ENCODE measurements at places on chromosomes 16 and 17. TPM values are rescaled to one million over a fixed set of nuclear protein-coding genes. Genes with fewer than 3 reads are reported as not detected.

The SLC6A4 gene
- 1.0 TPM for polyA plus RNA-seq

The G6PC1 gene
- polyA plus RNA-seq = 2.7 TPM

The RPRML gene
- polyA plus RNA-seq = not detected

The SOCS1 gene
- 4.7 TPM for polyA plus RNA-seq

The DHODH gene
- polyA plus RNA-seq = 19.3 TPM

The NPIPA2 gene
- polyA plus RNA-seq = not detected

The SSTR5 gene
- polyA plus RNA-seq = 0.33 TPM

The VPS35 gene
- polyA plus RNA-seq = 166 TPM

The MT1A gene
- 0.32 TPM for polyA plus RNA-seq

The TSNAXIP1 gene
- 8.2 TPM for polyA plus RNA-seq

The CD300E gene
- 0.32 TPM for polyA plus RNA-seq

The DPEP1 gene
- 24.5 TPM for polyA plus RNA-seq

The ODAD4 gene
- 6.7 TPM for polyA plus RNA-seq

The KCNH6 gene
- polyA plus RNA-seq = 2.1 TPM

The DVL2 gene
- 62.8 TPM for polyA plus RNA-seq

The ABCA5 gene
- 26.8 TPM for polyA plus RNA-seq

The CPNE7 gene
- polyA plus RNA-seq = 6.4 TPM

The PIRT gene
- polyA plus RNA-seq = not detected

The KRTAP4-4 gene
- polyA plus RNA-seq = not detected

The PERCC1 gene
- not detected for polyA plus RNA-seq

The KCNH4 gene
- 0.03 TPM for polyA plus RNA-seq
